ENCODE measurements at places on chromosomes 3 and 15.
A peak's percentile ranks its signal among the peaks of the same experiment; 100 is the strongest.

GRCh38 chr3:51751287-51751686 lies 27.8 kb downstream of the IQCF6 start:
- DNase-seq = no peak

- DNase-seq = no peak
These were observed 38.9 kb downstream of the ITGB5 start for GRCh38 chr3:124848300-124848699.

GRCh38 chr3:169772897-169773816 lies at the start of gene MYNN:
Gene MYNN (plus strand): TSS chr3:169773396. CDS start chr3:169774296, 900 bp downstream.
- DNase-seq = peak; percentile 73

DNA sequence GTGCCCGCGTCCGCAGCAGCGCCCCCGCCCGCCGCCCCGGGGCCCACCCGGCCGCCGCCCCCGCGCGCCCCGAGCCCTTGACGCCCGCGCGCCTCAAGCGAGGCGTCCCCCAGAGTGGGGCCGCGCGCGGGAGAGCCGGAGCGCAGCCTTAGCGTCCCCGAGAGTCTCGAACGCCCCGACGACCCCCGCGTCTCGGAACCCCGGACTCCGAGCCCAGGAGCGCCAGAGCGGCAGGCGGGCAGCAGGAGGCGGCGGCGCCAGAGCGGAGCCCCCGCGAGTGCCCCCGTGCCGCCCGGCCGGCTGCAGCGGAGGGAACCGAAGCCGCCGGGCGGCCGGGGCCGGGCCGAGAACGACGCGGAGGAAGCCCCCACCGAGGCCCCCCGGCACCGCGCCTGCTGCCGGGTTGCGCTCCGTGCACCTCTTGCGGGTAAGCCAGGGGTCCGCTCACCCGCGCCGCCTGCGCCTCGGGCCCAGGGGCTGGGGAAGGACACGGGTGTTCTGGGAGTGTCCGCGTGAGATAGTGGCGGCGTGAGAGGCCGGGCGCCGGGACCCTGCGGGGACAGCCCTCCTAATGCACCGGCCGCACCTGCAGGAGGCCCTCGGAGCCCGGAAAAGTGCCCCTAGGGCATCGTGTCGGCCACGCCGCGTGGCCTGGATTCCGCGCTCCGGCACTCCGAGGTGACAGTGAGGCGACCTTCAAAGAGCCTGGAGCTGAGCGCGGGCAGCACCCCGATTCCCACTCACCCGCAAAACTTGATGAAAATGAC lies 52.0 kb upstream of the ULK4 start:
- DNase-seq = no peak

- no peak for DNase-seq
These were observed 777.1 kb upstream of the GOLIM4 start for GRCh38 chr3:168872826-168873225.

GRCh38 chr3:181694805-181695660 lies 16.7 kb upstream of the SOX2 start:
- DNase-seq = no peak

DNA sequence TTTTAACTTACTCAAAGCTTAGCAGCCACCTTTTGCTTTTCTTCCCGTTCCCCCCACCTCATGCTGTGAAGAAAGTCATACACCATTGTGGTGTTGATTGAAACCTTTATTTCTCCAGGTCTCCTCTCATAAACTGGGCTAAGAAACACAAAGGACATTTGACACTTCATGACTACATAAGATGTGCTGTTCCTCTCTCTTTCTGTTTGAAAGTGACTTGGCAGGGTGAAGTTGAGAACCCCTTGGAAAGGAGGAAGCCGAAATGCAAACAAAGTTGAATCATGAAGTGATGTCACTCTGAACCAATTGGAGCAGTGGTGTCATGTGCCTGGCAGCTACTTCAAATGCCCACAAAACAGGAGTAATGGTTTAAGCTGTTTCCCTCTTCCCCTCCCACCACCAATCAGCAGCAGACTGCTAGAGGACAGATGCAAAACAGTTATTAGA lies 174.7 kb downstream of the IGF1R start:
- DNase-seq = no peak

- no peak for DNase-seq
These were observed 2.4 kb upstream of the RCN2 start for GRCh38 chr15:76929011-76929760.

DNA sequence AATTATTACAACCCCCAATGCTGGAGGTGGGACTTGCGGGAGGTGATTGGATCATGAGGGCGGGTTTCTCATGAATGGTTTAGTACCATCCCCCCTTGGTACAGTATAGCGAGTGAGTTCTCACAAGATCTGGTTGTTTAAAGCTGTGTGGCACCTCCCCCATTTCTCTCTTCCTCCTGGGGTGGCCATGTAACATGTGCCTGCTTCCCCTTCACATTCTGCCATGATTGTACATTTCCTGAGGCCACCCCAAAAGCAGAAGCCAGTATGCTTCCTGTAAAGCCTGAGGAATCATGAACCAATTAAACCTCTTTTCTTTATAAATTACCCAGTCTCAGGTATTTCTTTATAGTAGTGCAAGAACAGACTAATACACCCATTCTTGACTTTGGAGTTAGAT lies 20.3 kb upstream of the PROK2 start:
- no peak for DNase-seq

DNA sequence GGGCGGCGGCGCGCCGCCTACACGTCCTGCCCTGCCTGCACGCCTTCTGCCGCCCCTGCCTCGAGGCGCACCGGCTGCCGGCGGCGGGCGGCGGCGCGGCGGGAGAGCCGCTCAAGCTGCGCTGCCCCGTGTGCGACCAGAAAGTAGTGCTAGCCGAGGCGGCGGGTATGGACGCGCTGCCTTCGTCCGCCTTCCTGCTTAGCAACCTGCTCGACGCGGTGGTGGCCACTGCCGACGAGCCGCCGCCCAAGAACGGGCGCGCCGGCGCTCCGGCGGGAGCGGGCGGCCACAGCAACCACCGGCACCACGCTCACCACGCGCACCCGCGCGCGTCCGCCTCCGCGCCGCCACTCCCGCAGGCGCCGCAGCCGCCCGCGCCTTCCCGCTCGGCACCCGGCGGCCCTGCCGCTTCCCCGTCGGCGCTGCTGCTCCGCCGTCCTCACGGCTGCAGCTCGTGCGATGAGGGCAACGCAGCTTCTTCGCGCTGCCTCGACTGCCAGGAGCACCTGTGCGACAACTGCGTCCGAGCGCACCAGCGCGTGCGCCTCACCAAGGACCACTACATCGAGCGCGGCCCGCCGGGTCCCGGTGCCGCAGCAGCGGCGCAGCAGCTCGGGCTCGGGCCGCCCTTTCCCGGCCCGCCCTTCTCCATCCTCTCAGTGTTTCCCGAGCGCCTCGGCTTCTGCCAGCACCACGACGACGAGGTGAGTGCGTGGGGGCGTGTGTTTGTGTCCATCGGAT lies 602 bp downstream of the TRIM71 start:
- no peak for DNase-seq

DNA sequence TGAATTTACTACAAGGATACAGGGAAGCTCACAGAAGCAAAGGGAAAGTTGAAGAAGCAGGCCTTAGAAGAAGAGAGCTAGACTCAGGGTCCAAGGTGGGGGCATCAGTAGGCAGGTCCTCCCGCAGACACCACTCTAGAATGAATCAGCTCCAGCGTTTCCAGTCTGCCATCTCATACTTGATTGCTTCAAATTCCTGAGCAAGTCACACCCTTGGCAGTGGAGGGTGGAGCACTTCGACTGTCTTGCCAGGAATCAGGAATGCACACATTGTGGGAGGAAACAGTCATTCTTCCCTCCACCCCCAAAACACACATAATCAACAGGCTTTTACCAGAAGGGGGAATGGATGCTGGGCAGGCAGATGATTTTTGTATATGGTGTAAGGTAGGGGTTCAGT lies 78.5 kb downstream of the CHCHD6 start:
- DNase-seq = no peak

- no peak for DNase-seq
These were observed 2.6 kb downstream of the LIMD1 start for GRCh38 chr3:45597171-45597570.

- no peak for DNase-seq
These were observed 42.9 kb downstream of the CFAP20DC start for GRCh38 chr3:59006634-59007517.

DNA sequence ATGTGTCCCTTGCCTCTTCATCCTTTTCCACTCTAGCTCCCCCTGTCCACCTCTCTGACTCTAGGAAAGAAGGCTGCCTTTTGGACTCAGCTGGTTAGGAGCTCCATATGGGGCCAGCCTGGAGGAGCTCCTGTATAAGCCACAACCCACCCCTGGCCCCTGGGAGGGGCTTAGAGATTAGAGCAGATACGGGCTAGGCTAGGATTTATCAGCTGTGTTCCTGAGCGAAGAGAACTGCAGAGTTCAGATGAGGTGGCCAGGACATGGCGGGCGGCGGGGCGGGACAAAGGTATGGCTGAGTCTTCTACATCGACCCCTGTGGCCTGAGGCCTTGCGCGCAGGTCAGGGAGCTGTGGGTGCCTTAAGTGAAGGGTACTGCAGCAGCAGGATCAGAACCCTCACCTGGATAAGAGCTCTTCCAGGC lies 7.9 kb downstream of the NBEAL2 start:
- no peak for DNase-seq

DNA sequence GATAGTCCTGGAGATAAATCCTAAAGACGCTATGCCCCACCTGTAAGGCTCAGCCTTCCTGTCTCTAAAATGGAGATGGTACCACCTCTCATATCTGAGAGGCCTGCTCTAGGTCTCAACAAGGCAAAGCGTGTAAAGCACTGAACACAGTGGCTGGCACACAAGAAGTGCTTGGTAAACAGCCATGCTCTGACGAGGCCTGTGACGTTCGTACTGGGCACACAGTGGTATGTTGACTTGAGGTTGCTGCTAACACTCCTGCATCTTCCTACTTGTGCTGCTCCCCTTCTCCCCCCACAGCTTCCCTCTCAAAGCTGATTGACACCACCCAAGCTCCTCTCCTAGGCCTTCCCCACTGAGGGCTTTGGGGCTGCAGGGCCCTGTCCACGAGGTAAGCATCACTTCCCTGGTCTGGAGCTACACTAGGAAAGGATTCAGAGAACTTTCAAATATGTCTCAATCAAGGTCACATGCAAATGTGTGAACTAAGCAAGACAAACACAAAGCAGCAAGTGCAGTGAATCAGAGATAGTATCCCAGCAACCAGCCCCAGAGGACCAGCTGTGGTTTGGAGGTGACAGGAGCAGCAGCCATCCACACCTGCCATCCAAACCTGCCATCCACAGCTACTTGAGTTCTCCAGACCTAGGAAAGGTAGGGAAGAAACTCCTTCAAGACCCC lies 177.5 kb downstream of the STT3B start:
- no peak for DNase-seq

- DNase-seq = no peak
These were observed 333.9 kb downstream of the TIGIT start for GRCh38 chr3:114627770-114628169.

DNA sequence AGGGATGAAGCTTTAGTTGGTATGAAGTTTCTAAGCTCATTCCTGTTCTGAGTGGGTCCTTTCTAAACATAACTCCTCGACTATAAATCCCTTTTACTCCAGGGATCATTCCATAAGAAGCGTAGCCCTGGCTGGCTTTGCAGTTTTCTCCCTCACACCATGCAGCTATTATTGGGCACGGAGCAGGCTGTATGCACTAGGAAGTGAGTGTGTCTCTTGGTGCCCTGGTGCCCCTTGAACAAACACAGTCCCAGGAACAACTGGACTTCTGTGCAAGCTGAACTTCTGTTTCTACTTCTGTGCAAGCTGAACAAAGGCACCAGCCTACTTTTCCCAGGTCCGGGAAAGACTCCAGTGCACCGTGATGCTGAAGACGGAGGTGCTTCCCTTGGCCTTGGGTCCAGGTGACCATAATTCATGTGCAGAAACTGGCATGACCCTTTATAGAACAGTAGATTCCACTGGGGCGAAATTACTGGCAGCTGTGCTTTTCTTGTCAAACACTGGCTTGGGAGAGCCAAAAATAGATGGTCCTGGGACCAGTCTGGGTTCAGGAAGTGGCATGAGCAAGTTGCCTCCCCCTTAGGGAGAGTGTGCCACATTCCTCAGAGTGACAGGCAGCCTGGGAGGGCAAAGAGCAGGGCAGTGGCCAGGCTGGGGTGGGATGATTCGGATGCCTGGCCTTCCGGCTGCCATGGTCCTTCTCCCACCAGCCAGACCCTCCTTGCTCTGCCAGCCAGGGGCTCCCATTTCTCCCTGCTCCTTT lies 127.2 kb downstream of the SLCO3A1 start:
- no peak for DNase-seq

- DNase-seq = no peak
These were observed 13.4 kb downstream of the RTP1 start for GRCh38 chr3:187210545-187211327.

DNA sequence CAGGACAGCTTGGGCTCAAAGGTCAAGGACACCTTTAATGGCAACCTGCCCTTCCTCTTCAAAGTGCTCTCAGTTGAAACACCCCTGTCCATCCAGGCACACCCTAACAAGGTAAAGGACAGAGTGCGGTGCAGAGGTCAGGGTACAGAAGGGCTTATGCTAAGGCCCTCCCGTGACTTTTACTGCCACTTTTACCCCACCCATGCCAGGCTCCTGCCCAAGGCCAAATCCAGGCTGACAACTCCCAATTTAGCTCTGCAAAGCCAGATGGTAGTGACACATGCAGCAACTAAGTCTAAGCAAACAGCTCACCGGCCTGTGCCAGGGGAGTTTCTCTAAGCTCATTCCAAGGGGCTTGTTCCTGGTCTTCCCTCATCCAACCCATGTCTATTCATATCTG lies 1.6 kb downstream of the MPI start:
- DNase-seq = no peak

Measured in NCI-H1436 treated with DMSO at 0.1 percent for 48 hours (cell line).